HL-60 (cell line): ENCODE measurements at places on chromosomes 4 and X.

DNA sequence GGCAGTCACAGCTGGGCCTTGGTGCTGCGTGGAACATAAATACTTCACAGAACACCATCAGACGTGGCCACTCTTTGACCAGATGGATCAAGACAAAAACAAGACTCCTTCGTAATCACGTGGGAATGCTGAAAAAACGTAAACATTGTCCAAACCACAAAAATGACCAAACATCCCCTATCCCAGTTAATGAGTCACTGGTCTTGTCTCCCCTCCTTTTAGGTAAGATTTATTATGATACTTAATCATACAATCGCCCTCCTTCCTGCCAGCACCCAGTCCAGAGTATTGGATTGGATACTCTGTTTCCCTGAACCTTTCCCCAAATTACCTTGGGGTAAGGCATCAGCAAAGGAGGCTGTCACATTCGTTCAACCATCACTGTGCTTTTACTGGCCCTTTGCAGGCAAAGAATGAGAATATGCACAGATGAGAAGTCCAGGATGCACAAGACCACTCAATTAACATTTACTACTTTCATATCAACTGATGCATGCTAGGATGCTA is 601 bp upstream of the TCEANC start:
- peak; percentile 28 for DNase-seq

- no peak for DNase-seq
Measured at GRCh38 chrX:1700757-1701156, 85.9 kb downstream of the ASMT start.

DNA sequence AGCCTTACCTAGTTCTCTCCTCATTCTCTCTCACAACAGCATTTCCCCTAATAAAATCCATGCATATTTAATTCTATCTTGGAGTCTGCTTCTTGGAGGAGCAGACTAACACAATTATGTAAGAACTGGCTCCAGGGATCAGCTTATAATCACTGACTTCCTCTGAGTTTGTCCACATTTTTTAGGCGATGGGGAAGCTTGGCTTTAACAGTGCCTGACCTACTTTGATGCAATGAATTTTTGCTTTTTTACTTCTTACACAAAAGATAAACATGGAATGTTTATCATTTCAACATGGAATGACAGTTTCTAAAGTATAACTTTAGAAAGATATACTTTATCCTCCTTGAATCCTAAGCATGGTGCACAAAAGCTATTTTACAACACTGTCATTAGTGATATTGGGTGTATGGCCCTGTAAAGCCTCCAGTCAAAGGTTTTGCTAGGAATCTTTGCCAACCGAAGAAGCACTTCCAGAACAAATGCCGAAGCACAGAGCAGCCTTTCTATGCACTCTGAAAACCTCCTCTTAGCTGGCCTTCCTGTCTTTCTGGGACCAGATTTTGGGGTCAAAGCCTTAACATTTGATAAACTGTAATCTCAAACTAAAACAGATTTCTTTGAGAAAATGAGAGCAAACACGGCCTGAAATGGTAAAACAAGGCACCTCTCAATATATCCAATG is 736 bp downstream of the BDH2 start:
- no peak for DNase-seq

DNA sequence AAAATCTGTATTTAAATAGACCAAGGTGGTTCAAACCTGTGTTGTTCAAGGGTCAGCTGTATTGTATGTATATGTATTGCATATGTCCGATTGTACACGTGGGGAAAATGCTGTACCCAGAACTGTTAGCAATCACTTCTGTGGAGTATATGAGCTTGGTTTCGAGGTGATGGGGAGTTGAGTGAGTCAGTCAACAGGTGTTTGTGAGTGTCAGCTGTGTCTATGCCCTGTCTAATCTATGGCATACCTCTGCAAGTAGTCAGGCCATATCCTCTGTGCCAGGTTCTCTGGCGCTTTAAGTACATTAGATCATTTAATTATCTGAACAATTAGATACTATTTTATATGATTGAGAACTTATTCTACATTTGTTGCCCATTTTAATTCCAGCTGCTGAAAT is 7.4 kb downstream of the ZRSR2 start:
- no peak for DNase-seq

- no peak for DNase-seq
Measured at GRCh38 chrX:114985967-114986592, 31.3 kb downstream of the IL13RA2 start.

GRCh38 chrX:24392709-24393108 is 32.3 kb downstream of the SUPT20HL1 start:
- DNase-seq = no peak

GRCh38 chr4:117796677-117797076 is 237.6 kb upstream of the NDST3 start:
- DNase-seq = no peak

DNA sequence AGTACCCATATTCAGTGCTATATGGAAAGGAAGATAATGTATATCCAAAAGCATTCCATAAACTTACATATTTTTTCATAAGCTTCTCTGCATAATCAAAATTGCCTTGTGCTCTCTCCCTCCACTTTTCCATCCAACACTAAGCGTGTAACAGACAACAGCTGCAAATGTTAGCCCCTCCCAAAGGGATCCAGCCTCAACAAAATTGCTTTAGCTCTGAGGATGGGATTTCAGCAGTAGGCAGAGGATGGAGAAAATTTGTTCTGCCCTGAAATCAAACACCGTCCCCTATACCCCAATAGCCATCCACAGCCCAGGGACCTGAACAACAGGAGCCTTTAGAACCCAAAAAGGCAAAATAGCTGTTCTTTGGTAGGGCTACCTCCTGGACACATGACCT is 28.8 kb upstream of the FGF13 start:
- no peak for DNase-seq

- DNase-seq = no peak
Measured at GRCh38 chrX:150954951-150955350, 28.2 kb upstream of the HMGB3 start.

- DNase-seq = no peak
Measured at GRCh38 chr4:102736636-102737549, 23.9 kb downstream of the MANBA start.

DNA sequence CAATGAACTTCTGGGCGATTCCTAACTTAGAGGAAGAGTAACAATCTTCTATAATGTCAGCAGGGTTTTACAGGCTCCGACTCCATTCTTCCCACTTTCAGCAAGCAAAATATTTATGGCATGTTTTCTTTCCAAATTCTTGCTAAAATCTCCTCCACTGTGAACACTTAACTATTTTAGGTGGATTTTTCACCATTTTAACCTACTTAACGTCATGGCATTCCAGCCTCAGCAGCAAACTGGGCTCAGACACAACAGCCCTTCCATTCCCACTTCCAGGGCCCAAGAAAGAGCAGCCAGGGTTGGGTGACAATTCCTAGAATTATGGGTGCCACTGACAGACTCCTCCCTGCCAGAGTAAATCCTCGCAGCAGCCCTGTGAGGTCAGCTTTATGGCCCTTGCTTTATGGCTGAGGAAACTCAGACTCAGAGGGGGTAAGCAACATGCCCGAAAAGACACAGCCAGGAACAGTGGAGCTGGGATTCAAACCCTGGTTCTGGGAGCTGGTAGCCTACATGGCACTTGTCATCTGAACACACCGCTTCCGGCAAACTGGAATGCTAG is 112.8 kb upstream of the MAP3K15 start:
- no peak for DNase-seq

DNA sequence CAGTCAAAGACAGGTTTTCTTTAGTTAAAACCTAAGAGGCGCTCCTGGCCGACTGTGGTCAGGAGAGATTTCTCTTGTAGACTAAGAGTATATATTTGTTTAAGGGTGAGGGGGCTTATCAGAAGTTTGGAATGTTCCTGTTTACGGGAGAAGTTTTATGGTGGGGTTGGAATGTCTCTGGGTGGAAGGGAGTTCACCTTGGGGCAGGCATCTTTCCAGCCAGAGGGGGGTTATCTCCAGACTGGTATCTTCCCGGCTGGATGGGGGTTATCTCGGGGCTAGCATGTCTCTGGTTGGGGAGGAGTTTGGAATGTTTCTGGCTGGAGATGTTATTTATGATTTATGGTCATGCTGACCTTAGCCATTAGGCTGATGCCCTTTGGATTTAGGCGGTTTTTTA is 116.0 kb downstream of the COX7B2 start:
- DNase-seq = no peak

- DNase-seq = no peak
Measured at GRCh38 chrX:119455264-119455663, 13.0 kb upstream of the SLC25A5 start.

DNA sequence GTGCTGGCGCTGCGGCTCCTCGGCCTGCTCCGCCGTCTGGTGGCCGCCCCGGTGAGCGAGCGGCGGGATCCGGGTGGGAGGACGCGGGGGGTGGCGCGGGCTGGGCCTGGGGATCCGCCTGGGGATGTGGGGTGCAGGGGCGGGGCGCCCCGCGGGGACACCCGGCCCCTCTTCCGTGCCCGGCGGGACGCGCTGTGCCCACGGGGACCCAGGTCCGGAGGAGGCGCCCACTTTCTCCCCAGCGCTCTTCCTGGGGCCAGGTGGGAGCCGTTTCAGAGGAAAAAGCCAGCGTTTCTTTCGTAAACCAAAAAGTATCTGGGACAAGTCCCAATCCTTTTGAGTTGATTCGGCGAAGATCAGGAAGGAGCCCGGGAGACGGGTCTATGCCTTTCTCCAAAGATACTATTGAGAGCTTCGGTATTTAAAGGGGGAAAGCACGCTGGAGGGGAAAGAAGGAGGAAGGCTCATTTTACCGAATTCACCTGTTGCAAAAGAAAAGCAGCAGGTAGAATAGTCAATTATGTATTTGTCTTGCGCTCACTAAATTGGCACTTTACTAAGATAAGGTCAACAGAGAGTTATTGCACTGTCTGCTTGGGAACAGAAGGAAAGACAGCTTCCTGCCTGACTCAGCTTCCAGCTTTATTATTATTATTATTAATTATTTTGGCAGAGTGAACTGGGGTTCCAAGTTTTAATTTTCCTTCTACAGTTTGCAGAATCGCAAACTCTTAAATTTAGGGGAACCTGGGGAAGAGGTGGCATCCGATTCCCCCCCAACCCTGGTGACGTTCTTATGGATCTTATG is 81.5 kb upstream of the CD99 start:
- no peak for DNase-seq

- no peak for DNase-seq
Measured at GRCh38 chr4:145734031-145734430, 54.1 kb downstream of the C4orf51 start.

GRCh38 chr4:15659768-15660570 is 4.8 kb upstream of the FBXL5 start:
- peak; percentile 93 for DNase-seq

DNA sequence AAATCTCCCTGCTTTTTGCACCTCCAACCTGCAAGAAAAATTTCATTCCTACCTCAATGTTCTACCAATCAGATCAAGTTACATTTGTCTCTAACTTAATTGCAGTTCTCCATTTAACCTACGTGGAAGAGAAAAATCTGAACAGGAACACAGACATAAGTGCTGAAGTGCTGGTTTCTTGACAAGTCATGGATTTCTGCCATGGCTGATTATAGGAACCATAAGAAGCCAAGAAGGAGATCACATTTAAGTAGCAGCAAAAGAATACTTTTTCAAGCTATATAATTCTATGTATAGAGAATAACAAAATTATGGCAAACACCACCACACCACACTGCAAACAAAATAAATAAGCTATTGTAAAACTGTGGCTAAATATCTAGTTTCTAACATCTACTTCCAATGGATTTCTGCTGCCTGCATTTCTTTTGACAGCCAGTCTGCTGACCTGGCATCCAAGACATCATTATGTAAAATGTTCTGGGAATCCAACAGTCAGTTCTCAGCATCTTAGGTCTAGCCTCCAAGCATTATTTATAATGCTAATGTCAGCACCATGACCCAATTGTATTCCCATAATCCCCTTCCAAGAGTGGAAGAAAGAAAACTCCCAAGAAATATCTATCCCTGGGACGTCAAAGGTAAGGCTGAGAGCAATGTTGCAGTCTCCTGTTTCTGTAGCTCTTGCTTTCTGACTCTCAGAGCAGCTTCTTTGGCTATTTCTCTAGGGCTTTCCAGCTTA is 50.8 kb upstream of the GAB1 start:
- DNase-seq = no peak

DNA sequence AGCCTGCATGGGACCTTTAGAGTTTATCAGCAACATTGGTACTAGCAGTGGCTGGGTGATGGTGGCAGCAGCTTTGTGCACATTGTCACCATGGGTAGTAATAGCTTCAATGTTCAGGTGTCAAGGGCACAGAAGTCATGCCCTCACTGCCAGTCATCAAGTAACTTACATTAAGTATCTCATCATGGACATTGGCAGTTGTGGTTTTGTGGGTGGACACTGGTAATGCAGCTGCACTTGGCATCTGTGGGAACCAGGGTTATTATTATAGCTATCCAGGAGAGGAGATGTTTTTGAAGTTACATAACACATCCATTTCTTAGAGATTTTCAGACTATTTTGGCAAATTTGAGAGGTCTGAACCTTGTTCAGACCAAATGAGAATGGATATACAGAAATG is 243.2 kb upstream of the NOCT start:
- DNase-seq = no peak

DNA sequence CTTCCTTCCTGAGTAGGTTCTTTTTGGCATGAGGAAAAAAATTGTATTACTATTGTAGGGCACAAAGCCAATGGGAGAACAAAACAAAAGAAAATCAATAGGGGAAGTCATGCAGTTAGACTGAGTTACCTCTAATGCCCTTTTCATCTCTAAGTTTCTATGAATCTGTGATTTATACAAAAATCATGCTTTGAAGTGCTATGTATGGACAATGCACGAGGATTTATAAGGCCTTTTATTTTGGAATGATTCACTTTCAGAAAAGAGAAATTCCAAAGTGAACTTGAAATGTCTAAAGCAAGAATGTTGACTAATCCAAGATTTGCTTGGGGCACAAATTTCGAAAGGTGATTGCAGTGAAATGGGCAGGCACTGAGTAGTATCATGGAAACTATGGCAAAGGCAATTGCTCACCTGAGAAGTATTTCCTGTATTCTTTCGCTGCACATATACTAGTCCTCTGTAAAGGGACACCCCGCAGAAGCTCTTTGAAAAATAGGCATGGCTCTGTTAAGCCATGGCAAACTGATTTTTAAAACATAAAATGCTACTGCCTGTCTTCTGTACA is 52.8 kb downstream of the ADGRG4 start:
- DNase-seq = no peak

GRCh38 chr4:80507507-80507906 is 172.0 kb downstream of the CFAP299 start:
- DNase-seq = no peak

- no peak for DNase-seq
Measured at GRCh38 chr4:112523008-112523721, 7.2 kb upstream of the NEUROG2 start.
